Stimulated activated CD8-positive, alpha-beta memory T cell treated with anti-CD3 and anti-CD28 coated beads, Interleukin-7, amount 100 ng/mL, for 1 hour (primary cell): ENCODE measurements at places on chromosomes 3 and 15.

- no peak for DNase-seq
Observed at GRCh38 chr3:184680385-184681345, 31.2 kb downstream of the MAGEF1 start.

- no peak for DNase-seq
Observed at GRCh38 chr15:77611767-77612166, 20.9 kb downstream of the LINGO1 start.

GRCh38 chr3:150783920-150784746, 21.2 kb upstream of the SIAH2 start:
- DNase-seq, result no peak

- DNase-seq, result no peak
Observed at GRCh38 chr15:72796210-72796514, 12.6 kb upstream of the ADPGK start.

DNA sequence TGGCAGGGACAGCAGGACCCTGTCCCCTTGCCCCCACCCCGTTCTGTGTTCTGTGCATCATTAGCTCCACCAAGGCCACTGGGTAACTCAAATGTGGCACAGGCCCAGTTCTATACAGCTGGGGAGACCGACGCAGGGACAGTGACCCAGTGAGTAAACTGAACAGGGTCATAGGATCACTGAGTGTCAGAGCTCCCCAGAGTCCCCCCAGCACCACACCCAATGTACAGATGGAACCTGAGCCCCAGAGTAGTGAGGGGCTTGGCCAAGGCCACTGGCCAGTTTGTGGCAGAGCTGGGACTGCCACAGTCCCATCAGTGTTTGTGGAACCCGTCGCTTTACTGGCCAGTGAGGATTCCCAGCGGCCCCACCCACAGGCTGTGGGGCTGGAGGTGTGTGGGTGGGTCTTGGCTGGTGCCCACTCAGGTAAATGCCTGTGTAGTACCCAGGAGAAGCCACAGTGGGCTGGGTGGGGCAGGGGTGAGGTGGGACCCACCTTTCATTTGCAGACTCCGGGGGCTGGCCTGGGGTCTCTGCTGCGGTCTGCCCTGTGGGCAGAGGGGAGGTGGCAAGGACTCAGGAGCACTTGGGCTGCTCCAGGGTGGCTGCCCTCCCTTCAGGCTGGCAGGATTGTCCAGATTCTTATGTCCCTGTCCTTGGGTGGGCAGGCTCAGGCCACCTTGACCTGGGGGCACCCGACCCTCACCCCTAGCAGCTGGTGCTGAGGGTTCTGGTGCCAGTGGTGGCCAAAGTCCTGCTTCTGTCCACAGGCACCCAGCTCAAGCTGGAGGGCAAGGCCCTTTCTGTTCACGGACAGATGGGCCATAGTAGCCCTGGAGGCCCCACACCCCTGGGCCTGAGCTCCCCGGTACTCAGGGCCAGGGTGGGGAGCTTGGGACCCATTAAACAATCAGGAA, 11.6 kb upstream of the CLK3 start:
- DNase-seq, result no peak

DNA sequence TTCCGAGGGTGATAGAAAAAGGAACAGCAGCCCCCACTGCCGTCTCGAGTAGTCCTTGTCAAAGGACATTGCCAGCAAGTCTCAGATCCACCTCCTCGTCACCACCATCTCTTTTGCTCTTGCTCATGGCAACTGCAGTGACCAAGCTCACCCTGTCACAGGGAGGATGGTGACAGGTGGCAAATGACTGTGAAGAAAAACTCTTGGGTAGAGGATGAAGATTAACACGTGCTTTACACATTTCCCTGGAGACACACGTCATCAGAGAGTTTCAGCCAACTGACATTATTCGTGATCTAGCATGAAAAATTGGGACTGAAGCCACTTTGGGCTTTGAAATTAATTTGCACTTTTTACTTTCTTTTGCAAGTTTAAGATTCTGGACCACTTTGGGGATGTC, 174.3 kb downstream of the EBLN2 start:
- no peak for DNase-seq

- DNase-seq, result no peak
Observed at GRCh38 chr15:29278436-29279105, 8.9 kb upstream of the NSMCE3 start.
